ENCODE measurements at places on chromosomes 5 and 9.

DNA sequence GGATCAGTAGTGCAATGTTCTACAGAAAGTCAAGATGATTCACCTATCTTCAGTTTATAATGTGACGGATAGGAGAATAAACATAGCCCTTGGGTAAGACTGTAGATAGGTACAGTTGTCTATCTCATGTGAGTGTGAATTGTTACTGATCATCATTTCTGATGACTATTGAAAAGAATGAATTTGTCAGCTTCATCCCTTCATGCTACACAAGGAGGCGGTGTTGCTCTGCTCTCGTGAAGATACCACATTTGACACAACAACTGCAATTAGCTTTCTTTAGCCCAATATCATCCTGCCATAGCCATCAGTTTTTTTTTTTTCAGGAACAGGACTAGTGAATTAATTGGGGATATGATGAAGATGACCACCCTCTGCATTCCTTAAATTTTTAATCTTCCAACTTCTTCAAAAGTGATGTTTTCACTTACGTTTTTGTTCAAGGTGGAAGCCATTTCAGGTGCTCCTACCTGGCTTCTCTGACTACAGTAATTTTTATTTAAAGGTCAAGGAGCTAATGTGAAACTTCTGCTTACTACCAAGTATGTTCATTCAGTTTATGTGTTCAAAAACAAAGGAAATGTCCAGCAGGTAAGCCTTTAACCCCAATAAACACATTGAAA, 152.9 kb upstream of the MOCS2 start:
- DNase-seq, result no peak

DNA sequence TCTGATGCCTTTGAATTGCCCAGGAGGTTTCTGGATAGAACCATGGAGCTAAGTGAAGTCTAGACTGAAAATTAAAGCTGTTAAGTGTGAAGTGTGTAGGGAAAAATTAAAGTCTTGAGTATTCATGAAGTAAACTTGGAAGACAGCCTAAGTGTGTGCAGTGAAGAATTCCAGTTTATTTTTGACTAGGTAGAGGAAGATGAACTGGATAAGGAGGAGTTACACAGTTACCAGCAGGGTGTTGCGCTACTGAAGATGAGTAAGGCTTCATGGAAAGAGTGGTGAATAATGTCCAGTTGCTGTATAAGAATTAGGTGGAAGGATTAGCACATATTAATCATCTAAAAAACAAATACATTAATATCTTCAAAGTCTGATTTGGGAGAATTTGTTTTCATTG, 5.7 kb upstream of the CHD1 start:
- DNase-seq, result no peak

DNA sequence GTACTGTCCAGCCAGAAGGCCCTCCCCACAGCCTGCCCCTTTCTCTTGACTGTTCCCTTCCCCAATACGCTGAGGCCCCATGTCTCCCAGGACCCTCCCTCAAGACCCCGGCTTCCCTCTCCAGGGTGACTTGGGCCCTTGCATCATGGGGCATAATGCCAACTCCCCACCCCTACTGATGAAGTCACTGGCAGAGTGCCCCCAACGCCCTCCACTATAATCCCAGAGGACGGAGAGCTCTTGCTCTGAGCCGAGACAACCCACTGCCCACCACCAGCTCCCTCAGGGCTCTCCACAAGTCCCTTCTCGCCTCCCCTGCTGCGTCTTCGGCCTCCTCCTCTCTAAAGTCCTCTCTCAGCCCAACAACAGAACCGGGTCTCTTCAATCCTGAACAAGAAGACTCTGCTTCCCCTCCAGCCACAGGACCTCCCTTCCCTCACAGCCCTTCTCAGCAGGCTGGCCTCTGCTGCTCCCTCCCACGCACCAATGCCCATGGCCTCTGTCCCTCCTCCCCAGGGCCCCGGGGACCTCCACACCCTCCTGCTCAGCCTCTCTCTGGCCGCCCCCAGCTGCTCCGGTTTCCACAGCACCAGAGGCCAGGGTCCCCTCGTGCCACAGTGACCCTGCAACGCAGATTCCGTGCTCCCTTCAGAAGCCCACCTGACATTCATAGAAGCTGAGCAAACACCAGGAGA, 47.6 kb downstream of the ADAMTS2 start:
- DNase-seq, result no peak

GRCh38 chr9:70466976-70467561, 52.6 kb upstream of the KLF9 start:
- DNase-seq, result no peak

DNA sequence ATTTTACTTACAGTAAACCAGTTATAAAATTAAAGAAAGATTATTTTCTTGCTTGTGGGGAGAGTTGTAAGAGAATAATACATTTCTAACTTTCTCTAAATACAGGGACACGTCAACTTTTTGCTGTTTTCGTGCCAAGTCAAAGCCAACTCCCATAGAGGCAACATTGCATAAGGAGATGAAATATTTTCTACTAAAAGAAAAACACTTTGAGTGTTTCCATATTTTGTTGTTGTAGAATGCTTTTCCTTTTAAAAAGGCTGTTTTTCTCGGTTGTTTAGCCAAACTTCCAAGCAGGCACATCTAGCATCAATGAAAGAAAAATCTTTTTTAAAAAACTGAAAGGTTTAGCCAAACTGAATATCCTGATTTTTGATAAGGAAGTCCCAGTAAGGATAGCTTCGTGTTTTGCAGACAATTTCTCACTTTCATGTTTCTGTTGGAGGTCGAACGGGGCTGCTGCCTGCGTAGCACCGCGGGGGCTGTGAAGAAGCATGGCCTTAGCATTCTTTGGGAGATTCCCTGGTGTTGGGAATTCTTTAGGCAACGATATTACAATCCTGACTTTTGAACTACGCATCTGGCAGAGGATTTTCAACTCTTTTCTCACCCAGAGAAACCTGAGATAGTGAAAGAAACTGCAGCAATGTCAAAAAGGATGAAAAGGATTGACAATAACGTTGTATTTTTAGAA, 108.1 kb upstream of the FBXL7 start:
- DNase-seq, result no peak

DNA sequence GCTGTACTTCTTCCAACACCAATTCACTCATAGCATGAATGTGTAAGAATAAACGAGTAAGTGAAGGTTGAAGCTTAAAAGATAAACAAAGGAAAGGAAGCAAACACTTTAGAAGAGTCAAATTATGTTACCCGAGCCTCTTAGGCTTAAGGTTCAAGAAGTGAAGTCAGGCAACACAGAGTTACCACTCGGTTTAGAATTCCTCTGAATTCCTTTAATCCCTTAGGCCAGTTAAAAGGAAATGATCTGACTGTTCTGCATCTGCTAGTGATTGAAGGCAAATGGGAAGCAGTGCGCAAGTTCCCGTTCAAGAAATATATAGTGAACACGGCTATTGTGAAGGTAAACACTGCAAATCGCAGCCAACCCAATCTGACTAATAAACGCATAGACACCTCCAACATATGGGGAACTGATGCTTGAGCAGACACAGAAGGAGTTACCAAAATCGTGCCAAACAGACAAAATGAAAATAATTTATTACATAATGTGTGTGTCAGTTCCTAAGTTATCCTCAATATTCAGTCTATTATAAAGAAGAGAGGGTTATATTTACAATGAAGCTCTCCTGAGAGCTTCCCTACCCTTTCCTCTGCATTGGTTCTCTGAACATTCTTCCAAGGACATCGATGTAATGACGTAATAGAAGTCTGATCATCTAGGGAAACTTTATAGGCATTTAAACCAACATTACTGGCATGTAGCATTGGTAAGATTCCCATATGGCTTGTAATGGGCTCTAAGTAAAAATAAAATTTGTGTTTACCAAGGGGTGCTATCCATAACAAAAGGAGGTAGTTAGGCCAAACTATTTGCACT, 837.1 kb upstream of the ZNF608 start:
- DNase-seq, result no peak

DNA sequence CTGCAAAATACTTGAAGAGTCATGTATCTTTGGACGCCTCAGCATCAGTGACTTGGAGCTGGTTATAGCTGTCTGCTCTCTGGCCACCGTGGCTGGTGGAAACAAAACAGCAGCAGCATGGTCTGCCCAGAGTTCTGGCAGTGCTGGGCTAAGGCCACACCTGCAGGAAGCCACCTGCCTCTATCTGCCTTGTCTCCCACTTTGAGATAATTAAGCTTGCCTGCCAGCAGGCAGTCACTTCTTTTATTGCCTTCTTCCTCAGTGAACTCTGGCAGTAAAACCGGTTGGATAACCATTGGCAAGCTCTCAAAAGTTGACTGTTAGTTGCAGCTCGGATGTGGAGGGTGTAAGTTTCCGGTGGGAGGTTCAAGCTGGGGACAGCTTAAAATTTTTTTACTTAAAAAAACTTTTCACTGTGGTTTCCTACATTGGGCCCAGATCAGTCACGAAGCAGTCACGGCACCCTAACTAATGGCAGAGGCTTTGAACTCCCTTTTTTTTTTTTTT, 4.9 kb downstream of the SMIM3 start:
- DNase-seq, result peak; percentile 60

DNA sequence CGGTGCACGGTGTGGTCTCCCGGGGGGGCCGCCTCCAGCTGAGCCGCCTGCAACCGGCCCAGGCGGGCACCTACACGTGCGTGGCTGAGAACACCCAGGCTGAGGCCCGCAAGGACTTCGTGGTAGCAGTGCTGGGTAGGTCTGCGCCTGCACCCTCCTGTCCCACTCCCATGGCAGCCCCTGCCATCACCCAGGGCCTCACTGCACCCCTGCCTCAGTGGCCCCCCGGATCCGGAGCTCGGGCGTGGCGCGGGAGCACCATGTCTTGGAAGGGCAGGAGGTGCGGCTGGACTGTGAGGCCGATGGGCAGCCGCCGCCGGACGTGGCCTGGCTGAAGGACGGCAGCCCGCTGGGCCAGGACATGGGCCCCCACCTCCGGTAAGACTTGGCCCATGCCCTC, 53.8 kb upstream of the ASS1 start:
- DNase-seq, result no peak

GRCh38 chr5:172235827-172236736, 42.1 kb downstream of the EFCAB9 start:
- DNase-seq, result no peak

DNA sequence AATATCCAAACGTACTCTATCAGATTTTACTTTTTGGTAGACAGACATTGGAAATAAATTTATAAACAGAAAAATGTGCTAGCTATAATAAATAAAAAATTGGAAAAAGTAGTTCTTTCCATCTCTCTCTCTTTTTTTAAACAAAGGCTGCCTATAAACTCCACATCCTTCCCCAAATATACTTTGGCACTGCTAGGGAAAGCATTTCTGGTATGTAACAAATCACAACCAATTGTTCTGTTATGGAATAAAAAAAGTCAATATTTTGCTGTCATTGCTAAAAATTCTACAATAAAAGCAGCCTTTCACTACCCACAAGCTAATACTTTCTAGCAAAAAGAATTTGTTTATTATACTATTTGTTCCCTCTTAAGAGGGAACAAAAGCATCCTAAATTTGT, 169.2 kb upstream of the TARS1 start:
- no peak for DNase-seq

- no peak for DNase-seq
These were observed 29.5 kb upstream of the SARDH start for GRCh38 chr9:133767625-133768024.

DNA sequence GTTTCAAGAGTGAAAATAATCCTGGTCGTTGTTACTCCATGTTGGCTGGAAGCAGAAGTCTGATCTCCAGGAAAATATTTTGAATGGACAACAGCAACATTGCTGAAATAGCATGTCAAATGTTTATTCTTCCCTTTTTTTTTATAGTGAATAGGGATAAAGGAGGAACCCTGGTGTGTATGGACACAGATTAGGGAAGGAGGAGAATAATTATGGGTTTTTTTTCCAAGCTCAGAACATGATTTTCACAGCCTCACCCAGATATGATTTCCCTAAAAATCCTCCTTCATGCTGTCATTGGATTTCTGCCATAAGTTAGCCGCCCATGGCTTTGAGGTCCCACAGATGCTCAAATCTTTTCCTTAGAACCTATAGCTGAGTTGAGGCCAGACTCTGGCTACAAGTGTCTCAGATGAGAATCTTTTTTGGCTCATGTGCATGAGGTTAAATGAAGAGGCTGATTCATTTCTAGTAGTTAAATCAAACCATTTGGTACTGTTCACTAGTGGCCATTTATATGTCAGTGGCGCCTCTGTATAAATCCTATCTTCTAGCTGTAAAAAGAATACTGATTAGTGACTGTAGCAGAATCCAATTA, 65.5 kb upstream of the LIFR start:
- DNase-seq, result no peak

DNA sequence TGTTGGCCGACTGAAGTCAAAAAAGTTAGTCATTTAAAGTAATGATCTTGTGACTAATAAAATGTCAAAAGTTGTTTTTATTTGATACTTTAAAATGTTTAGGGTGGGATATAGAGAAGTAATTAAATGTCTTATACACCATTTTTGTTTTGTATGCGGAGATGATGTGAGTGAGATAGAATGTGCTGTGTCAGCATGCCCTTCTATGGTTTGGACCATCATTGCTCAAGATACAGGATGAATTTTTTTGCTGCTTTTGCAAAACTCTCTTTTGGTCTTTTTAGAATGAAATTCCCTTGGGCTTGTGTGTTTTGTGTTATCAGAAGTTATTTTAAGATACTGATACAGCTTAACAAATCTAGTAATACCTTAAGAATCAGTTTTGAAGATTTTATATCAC, 12.5 kb downstream of the SRFBP1 start:
- DNase-seq, result no peak

- DNase-seq, result no peak
These were observed 54.2 kb upstream of the EGFL7 start for GRCh38 chr9:136608348-136609159.

DNA sequence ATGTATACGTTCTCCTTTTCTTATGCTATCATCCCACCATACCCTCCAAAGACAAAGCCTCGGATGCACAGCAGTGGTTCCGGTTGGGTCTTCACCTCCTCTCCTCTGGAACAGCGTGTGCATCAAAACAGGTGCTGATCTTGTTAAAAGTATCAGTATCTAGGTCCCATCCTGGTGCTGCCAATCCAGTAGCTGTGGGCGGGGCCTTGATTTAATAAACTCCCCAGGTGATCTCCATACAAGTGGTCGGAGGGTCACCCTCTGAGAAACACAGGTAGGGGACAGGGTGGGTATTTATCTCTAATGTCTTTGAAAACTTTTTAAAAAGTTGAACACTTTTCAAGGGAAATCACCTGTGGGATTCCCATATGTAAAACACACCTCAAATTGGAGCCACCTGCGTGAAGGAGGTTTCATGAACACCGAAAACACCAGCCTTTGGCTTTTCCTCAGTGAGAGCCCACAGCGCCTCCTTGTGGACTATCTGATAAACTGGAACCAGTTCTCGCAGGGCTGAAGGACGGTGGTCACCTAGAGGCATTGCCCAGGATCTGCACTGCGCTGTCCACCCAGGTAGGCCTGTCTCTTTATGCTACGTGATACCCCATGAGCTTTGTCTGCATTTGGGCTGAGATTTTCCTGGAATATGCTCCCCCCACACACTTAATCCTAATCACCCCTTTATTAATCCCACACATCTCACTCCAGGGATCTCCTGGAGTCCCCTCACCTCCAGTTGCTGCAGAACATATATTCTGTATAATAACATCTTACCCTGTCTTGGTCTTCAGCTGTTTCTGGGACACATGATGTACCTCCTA, 80.5 kb upstream of the EPB41L4B start:
- DNase-seq, result peak; percentile 8

DNA sequence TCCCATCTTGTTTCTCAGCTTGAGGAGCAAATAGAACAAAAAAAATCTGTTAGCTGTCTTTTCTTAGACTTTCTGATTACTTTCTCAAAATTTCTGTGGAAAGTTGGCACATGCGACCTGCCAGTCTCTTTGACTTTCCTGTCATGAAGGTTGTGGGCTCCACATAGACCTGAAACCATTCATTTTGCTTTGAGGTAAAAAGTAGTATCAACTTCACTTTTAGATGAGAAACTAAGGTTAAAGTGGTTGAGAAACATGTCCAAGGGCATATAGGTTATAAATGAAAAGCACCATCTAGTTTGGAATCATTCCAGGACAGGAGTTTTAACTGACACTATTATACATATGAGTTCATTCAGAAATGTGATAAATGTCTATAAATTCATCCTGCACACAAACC, 42.7 kb downstream of the ST8SIA4 start:
- DNase-seq, result no peak
